ENCODE measurements at places on chromosomes 3 and 15. TPM values are rescaled to one million over a fixed set of nuclear protein-coding genes. Genes with fewer than 3 reads are reported as not detected.
A peak's percentile ranks its signal among the peaks of the same experiment; 100 is the strongest.

DNA sequence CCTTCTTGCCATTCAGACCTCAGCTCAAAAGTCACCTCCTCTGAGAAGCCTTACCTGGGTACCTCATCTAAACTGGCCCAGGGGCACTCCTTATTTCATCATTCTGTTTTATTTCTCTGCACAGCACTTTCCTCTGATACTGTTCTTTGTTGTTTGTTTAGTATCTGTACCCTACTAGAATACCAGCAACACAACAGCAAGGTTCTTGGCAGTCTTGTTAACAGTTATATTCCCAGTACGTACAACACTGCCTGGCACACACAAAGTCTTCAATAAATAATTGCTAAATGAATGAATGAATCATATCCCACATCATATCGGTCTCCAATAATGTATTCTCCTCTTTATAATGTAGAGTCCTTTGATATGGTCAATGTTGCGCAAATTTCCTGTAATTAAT, 188.1 kb downstream of the FOXP1 start:
- DNase-seq: no peak

- DNase-seq: no peak
Observed at GRCh38 chr3:41155834-41156233, 43.5 kb upstream of the CTNNB1 start.

- DNase-seq: no peak
Observed at GRCh38 chr15:80613762-80614365, 81.2 kb upstream of the ABHD17C start.

DNA sequence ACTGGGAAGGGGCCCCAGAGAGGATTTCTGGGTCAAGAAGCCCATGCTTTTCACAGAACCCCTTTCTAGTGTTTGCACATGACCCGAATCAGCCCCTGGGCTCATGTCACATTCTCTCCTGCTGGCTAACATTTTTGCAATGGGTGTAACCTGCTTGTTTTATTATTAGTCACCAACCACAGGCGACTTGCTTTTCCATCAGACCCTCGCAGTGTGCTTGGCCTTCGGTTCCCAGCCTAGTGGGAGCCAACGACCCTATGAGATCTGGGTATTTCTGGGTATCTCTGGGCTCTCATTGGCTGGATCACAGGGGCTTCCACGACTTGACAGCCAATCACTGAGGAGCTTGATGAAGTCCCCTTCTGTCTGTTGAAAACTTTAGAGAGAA, 11.0 kb upstream of the FBLN2 start:
- DNase-seq: peak; percentile 84

- DNase-seq: peak; percentile 90
Observed at GRCh38 chr15:70196372-70197316, 98.9 kb upstream of the TLE3 start.

- DNase-seq: no peak
Observed at GRCh38 chr3:188529228-188529627, 375.3 kb downstream of the LPP start.

- DNase-seq: no peak
Observed at GRCh38 chr15:36415643-36416042, 163.8 kb upstream of the CDIN1 start.

DNA sequence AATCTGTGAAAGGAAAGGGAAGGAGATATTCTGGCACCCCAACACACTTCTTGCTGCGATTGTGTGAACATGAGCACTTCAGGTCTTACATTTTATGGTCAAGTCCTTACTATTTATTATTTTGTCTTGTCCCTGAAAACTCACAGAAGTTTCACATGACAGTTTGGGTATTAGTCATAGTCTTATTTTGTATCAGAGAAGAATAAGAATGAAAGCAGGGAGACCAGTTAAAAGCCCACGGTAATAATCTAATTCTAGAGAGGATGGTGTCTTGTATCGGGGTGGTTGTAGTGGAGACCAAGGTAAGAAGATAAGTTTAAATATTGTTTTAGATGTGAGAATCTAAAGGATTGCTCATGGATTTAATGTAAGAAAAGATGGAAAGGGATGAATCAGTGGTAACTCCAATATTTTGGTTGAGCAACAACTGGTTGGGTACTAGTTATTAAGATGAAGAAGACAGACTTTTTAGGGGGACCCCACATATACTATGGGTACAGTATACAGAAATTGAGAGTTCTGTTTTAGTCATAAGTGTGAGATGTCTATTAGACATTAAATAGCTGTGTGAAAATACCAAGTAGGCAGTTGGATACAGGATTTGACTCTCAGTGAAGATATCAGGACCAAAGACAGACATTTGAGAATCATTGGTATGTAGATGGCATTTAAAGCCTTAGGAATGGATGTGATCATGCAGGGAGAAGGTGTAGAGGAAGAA, 227.6 kb downstream of the MFSD1 start:
- DNase-seq: no peak

- no peak for DNase-seq
Observed at GRCh38 chr3:190089711-190090110, 31.0 kb downstream of the P3H2 start.

- no peak for DNase-seq
Observed at GRCh38 chr3:99872923-99873254, 55.2 kb downstream of the CMSS1 start.

DNA sequence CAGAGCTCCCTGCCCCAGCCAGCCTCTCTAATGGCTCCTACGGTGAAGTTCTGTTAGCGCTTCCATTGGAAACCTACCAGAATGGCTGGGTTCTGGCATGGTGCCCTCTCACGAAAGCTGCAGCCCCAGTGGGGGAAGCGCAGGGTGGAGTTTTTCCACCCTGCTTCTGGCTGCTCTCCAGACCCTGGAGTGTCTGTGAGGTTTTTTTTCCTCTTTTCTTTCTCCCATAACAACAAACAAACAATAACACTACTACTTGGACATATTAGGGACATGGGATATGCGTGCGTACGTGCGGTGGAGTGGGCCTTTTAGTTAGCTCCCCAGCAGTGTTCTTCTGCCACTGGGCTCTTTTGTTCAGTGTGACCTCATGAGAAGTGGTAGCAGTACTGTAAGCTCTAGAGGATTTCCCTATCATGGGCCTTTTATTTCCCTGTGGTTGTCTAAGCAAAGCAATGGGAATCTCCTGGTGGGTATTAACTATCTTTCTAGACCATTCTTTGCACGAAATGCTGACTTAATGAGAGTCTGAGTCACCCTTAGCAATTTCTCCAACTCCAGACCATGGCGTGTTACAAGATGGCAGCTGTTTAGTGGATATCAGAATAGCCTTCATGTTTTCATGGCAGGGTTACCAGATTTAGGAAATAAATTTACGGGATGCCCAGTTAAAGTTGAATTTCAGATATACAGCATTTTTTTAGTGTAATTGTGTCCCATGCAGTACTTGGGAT, 161.9 kb downstream of the FNDC3B start:
- DNase-seq: peak; percentile 94

GRCh38 chr3:28232659-28233058, 8.8 kb upstream of the CMC1 start:
- DNase-seq: no peak

GRCh38 chr15:65789105-65789504, 3.0 kb downstream of the DENND4A start:
- DNase-seq: no peak

The NDN gene
- total RNA-seq: 55.3 TPM

The FRMD4B gene
- 21.5 TPM for total RNA-seq

The FURIN gene
- total RNA-seq: 38.0 TPM

The C3orf49 gene
- not detected for total RNA-seq

The SLC12A8 gene
- 0.67 TPM for total RNA-seq

The PARP15 gene
- total RNA-seq: 3.5 TPM

The CCR3 gene
- total RNA-seq: not detected

The STAB1 gene
- 303 TPM for total RNA-seq

The MAP1A gene
- 67.7 TPM for total RNA-seq

The PLS1 gene
- not detected for total RNA-seq
